ENCODE measurements at places on chromosomes 5 and 9. TPM values are rescaled to one million over a fixed set of nuclear protein-coding genes. Genes with fewer than 3 reads are reported as not detected.

DNA sequence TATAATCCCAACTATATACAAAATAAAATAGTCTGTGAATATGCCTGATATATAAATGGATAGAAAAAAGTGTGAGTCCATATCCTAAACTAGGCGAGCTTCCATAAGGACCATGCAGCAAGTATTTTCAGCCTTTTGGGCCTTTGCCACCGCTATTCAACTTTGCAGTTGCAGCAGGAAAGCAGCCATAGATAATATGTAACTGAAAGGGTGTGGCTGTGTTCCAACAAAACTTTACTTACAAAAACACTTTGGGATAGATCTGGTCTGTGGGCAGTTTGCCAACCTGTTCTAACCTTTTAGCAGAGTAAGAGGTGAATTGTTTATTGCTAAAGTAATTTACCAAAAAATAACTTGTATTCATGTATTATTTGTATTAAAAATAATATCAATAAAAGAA is 127.8 kb upstream of the GPR151 start:
- DNase-seq, result no peak

DNA sequence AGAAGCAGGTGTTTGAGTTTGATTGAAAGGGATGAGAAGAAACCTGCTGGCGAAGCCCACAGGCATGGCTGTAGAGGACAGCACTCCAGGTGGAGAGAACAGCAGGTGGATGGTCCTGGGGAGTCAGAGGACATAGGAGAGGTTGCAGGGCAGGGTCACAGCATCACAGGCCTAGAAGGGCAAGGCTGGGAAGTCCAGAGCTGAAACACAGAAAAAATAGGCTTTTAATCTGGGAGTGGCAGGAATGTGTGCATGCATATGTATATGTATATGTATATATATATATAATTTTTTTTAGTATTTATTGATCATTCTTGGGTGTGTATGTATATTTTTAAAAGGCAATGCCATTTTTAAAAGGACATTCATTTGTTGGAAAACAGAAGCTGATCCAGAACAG is 118.4 kb downstream of the ADAMTS16 start:
- DNase-seq, result no peak

GRCh38 chr9:36298566-36298965 is 40.3 kb upstream of the GNE start:
- DNase-seq, result no peak

DNA sequence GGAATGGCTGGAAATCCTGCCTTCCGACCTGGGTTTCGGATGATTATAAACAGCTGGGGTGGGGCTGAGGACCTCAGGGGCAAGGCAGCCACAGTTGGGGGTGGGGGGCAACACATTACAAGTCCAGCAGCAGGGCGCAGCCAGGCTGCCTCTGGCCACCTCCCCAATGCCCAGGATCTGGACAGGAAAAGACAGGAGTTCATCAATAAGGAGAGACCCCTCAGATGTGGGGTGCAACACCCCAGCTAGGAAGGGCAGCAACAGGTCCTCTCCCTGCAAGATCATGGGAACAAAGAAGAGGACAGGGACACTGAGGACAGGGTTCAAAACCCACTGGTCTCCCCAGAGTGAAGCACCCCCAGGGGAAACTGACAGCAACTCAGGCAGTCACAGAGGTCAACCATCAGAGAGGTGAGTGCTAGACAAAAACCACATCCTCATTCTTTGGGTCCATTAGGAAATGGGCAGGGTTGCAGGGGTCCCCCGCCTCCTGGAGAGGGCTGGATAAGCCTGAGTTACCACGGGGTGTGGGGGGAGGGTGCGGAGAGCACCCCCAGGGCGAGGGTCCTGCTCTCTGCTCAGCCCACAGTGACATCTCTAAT is 33.5 kb downstream of the SEMA4D start:
- no peak for DNase-seq

- DNase-seq, result peak; percentile 36
Measured at GRCh38 chr9:122265149-122265915, 650 bp downstream of the MRRF start.

PCBD2 gene
- 4.2 TPM for polyA plus RNA-seq

GARNL3 gene
- polyA plus RNA-seq, result 1.4 TPM

SLC45A2 gene
- not detected for polyA plus RNA-seq

IFNB1 gene
- not detected for polyA plus RNA-seq

SHOC1 gene
- not detected for polyA plus RNA-seq

PCDHB10 gene
- polyA plus RNA-seq, result 0.68 TPM
